ENCODE measurements at places on chromosomes 16 and 17. TPM values are rescaled to one million over a fixed set of nuclear protein-coding genes. Genes with fewer than 3 reads are reported as not detected.

Gene GPR142
- total RNA-seq: not detected

Gene RDM1
- not detected for total RNA-seq

Gene ZFPM1
- 9.9 TPM for total RNA-seq

Gene WFDC1
- not detected for total RNA-seq

Gene C16orf92
- not detected for total RNA-seq

Gene RBFOX1
- not detected for total RNA-seq

DNA sequence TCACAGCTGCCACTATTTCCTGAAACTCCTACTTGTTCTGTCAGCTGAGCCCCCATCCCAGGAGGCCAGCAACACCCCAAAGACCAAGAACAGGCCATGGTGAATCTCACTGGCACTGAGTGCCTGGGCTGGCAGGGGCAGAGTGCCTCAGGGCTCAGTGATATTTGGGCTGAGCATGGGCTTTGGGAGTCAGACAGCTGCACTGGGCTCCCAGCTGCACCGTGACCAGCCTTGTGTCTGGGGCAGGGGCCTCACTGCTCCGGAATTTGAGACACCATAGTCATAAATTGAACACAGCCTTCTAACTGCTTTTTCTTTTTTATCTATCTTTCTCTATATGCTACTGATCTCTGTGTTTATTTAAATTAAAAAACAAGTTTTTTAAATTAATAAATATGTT is 1744.2 kb downstream of the TP53TG3F start:
- no peaks in the 10 kb centered on the region for H3K36me3 ChIP-seq
- DNase-seq: no peak
- H3K4me1 ChIP-seq: no peaks in the 10 kb centered on the region
- H3K4me3 ChIP-seq: no peak overlapping the region
- no peaks in the 10 kb centered on the region for H3K27me3 ChIP-seq

DNA sequence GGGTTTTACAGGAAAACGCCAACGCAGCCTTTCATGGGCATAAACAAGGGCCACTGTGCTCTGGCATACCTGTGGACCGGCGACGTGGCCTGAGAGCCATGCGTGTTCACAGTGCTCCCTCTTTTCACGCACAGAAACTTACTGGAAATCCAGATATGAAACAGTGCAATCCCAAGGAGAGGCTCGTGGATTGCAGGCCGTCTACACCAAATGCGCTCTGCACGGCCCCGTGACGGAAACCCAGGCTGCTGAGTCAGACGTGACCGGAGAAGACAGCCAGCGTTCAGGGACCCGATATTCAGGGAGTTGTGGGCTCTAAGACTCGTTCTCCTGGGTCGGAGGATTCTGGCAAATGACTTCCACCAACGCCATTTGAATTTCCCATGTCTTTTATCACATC is 129.2 kb downstream of the FOXL1 start:
- H3K36me3 ChIP-seq: no peaks in the 10 kb centered on the region
- no peaks in the 10 kb centered on the region for H3K27me3 ChIP-seq
- H3K4me1 ChIP-seq: no peaks in the 10 kb centered on the region
- no peak overlapping the region for H3K4me3 ChIP-seq
- H3K27ac ChIP-seq: no peak overlapping the region

GRCh38 chr16:64390102-64390501 is 731.8 kb downstream of the CDH11 start:
- no peak overlapping the region for H3K4me3 ChIP-seq
- H3K27ac ChIP-seq: no peak overlapping the region
- H3K27me3 ChIP-seq: no peaks in the 10 kb centered on the region
- H3K36me3 ChIP-seq: no peaks in the 10 kb centered on the region
- no peak for DNase-seq

DNA sequence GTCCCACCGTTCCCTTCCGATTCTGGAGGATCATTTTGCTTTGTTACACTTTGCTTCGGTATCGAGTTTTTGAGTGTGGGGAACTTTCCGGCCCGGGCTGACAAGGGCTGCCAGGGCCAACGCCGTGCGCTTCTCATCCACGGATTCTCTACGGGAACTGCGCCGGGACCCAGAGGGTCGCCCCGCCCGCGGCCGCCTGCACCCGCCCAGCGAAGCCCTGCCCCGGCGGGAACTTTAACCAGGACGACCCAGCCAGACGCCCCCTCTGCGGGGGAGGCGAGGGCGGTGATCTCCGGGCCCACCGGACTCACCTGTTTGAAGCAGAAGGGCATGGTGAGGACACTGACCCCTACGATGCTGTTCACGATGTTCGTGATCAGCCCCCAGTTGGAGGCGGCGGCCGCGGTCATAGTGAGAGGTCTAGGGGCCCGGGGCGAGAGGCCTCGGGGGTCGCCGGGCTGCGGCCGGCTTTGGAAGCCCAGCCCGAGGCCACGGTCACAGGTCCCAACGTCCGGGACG is 536 bp downstream of the SLC38A10 start:
- peaks cover 22% of the 10 kb centered on the region for H3K4me1 ChIP-seq
- peak overlapping the region; percentile 82 for H3K4me3 ChIP-seq
- H3K36me3 ChIP-seq: no peaks in the 10 kb centered on the region
- DNase-seq: no peak
- H3K27me3 ChIP-seq: no peaks in the 10 kb centered on the region

DNA sequence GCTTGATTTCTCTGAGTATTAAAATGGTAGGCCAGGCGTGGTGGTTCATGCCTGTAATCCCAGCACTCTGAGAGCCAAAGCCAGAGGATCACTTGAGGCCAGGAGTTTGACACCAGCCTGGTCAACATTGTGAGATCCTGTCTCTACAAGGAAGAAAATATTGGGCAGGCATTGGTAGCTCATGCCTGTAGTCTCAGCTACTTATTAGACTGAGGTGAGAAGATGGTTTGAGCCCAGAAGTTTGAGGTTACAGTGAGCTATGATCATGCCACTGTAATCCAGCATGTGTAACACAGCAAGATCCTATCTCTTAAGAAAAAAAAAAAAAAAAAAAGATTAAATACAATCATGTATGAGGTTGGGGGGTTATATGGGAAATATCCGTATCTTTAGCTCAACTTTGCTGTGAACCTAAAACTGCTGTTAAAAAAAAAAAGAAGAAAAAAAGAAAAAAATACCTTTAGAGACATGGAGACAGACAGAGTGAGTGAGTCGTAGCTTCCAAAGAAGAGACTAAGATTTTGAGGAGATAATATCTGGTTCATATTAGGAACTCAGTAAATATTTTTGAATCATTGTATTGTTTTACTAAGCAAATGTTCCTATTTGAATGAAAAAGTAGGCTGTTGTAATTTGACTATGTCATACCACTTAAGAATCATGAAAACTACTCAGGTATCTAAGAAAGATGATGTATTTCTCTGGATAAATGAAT is 325.7 kb upstream of the TBX2 start:
- H3K27me3 ChIP-seq: no peaks in the 10 kb centered on the region
- H3K4me1 ChIP-seq: no peaks in the 10 kb centered on the region
- DNase-seq: no peak
- H3K27ac ChIP-seq: no peak overlapping the region

DNA sequence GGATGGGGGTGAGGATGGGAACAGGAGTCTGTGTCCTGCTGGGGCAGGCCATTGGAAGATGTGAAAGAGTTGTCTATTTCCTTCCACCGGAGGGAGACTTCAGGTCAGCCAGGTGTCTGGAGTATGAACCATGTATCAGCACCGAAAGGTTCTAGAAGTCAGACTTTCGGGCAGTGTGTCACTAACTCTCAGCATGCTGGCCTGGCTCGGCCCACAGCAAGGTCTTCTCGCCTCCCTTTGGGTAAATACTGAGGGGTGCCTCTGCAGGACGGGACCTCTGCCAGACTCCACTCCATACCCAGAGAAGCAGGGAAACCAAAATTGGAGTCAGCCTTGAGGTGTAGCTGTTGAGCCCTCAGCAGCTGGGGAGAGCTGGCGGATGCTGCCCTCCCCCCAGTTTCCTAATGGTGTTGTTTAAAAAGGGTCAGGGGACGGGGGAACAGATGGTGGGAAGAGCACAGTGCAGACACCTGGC is 507 bp downstream of the CIITA start:
- H3K36me3 ChIP-seq: no peaks in the 10 kb centered on the region
- no peak overlapping the region for H3K27ac ChIP-seq
- peaks cover 53% of the 10 kb centered on the region for H3K4me1 ChIP-seq
- H3K4me3 ChIP-seq: peak overlapping the region; percentile 47
- no peaks in the 10 kb centered on the region for H3K27me3 ChIP-seq
- no peak for DNase-seq

DNA sequence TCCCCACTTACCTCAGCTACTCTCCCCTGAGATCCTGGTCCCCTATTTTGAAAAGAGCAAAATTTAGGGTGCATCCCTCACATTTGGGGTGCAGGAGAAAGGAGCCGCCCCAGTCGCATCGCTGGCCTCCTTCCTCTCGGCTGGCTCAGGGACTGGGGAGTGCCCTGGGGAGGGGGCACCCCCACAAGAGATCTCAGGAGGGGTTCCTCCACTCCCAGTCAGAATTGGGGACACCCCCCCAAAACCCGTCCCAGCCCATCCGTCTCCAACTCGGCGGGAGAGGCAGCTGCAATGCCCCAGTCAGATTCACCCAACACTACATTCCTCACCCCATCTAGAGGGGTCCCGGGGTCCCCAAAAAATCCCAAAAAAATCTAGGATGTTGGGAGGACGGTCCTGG is 3.5 kb upstream of the BCL6B start:
- no peaks in the 10 kb centered on the region for H3K27me3 ChIP-seq
- no peak overlapping the region for H3K4me3 ChIP-seq
- no peaks in the 10 kb centered on the region for H3K36me3 ChIP-seq
- peaks cover 27% of the 10 kb centered on the region for H3K4me1 ChIP-seq
- no peak for DNase-seq

DNA sequence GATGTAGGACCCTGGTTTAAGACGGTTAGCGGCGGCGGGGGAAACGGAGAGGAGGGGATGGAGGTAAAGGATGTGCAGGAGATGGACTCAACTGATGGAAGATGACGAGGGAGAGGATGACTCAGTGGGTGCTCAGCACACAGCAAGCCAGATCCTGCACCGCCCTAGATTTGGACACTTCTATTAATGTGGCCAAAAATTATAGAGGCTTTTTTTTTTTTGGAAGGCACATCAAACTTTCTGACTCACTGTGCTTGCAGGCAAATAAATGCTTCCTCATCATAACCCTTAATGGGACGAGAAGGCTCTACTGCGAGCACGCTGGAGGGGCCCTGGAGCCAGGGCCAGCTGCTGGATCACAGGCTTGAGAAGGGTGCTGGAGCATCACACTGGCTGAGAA is 36.0 kb downstream of the RTN4RL1 start:
- no peak for DNase-seq
- H3K4me3 ChIP-seq: no peak overlapping the region
- no peak overlapping the region for H3K27ac ChIP-seq
- no peaks in the 10 kb centered on the region for H3K27me3 ChIP-seq
- no peaks in the 10 kb centered on the region for H3K36me3 ChIP-seq

- H3K27me3 ChIP-seq: no peaks in the 10 kb centered on the region
- DNase-seq: no peak
- no peaks in the 10 kb centered on the region for H3K4me1 ChIP-seq
- no peak overlapping the region for H3K4me3 ChIP-seq
- no peak overlapping the region for H3K27ac ChIP-seq
These were observed 29.2 kb downstream of the TRPV3 start for GRCh38 chr17:3528403-3528851.

DNA sequence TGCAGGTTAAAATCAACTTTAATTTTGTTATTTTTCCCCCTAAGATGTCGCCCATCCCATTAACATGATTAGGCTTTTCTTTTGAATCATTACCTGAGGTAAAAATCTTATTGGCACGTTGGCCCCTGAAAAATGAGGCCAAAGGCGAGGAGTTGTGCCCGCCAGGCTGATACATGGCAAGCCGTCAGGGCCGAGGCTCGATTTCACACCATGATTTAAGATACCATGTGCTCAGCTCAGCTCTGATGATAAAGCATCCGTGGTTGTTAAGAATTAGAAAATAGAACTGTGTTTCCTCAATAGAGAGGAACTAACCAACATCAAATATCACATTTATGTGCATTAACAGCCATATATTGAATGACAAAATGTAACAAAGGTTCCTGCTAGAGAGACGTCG is 972.9 kb upstream of the SOX9 start:
- H3K4me3 ChIP-seq: no peak overlapping the region
- DNase-seq: no peak
- no peaks in the 10 kb centered on the region for H3K27me3 ChIP-seq
- H3K36me3 ChIP-seq: no peaks in the 10 kb centered on the region
- H3K27ac ChIP-seq: no peak overlapping the region

DNA sequence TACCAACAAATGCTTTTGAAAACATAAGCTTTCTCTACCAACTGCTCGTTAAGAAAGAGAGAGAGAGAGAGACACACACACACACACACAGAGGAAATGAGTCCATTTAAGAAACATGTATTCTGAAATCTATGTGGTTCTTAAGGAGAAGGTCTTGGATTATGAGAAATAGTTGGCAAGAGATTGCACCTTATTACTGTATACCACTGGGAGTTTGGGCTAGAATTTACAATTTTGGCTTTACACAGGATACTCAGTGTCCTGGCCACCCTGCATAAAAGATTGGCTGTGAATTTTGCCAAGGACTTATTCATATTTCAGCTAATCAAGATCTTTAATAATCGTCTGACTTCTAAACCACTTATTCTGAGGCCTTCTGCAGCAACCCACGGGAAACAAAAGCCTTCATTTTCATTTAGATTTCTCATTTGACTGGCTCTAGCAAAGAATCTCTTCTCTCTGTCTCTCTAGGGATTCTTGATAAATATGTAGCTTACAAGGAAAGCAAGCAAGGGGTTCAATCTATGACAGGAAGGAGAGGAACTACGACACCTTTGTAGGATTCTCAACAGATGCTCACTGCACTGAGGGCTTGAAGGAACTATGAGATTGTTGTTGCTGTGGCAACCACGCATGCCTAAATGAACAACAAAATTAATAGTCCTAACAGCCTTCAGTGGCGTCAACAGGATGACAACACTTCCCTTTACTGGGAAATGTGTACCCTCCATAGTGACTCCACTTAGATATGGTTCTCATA is 75.3 kb upstream of the GNAO1 start:
- no peaks in the 10 kb centered on the region for H3K36me3 ChIP-seq
- no peak for DNase-seq
- H3K4me3 ChIP-seq: no peak overlapping the region
- H3K27me3 ChIP-seq: no peaks in the 10 kb centered on the region
- H3K4me1 ChIP-seq: no peaks in the 10 kb centered on the region
- H3K27ac ChIP-seq: no peak overlapping the region

GRCh38 chr16:20904507-20905081 is 4.0 kb downstream of the LYRM1 start:
- H3K27me3 ChIP-seq: no peaks in the 10 kb centered on the region
- peaks cover 23% of the 10 kb centered on the region for H3K4me1 ChIP-seq
- peak overlapping the region; percentile 27 for H3K27ac ChIP-seq

- no peaks in the 10 kb centered on the region for H3K36me3 ChIP-seq
- no peak for DNase-seq
- no peaks in the 10 kb centered on the region for H3K4me1 ChIP-seq
- no peaks in the 10 kb centered on the region for H3K27me3 ChIP-seq
- no peak overlapping the region for H3K27ac ChIP-seq
- no peak overlapping the region for H3K4me3 ChIP-seq
These were observed 1503.0 kb upstream of the CDH8 start for GRCh38 chr16:63539276-63539675.

DNA sequence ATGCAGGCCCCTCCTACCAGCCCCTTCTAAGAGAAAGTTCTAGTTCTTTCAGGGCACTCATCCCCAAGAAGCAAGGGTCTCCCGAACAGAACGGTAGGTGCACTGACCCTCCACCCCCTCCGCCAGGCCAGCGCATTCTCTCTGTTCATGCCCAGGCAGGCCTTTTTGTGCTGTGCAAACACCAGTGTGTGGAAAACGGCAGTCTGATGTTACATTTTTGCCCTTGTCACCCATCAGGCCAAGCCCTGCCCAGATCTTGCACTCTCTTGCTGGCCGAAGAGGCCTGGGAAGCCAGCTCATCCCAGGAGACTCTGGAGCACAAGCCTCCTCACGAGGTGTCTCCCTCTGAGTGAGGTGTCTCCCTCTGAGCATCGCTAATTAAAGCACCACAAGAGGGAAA is 16.1 kb upstream of the MTSS2 start:
- H3K36me3 ChIP-seq: no peaks in the 10 kb centered on the region
- H3K27ac ChIP-seq: no peak overlapping the region
- no peak overlapping the region for H3K4me3 ChIP-seq
- H3K4me1 ChIP-seq: peaks cover 5% of the 10 kb centered on the region

Measured in naive thymus-derived CD4-positive, alpha-beta T cell (primary cell).